ENCODE measurements at places on chromosomes 3 and 15. TPM values are rescaled to one million over a fixed set of nuclear protein-coding genes. Genes with fewer than 3 reads are reported as not detected.
A peak's percentile ranks its signal among the peaks of the same experiment; 100 is the strongest.

DNA sequence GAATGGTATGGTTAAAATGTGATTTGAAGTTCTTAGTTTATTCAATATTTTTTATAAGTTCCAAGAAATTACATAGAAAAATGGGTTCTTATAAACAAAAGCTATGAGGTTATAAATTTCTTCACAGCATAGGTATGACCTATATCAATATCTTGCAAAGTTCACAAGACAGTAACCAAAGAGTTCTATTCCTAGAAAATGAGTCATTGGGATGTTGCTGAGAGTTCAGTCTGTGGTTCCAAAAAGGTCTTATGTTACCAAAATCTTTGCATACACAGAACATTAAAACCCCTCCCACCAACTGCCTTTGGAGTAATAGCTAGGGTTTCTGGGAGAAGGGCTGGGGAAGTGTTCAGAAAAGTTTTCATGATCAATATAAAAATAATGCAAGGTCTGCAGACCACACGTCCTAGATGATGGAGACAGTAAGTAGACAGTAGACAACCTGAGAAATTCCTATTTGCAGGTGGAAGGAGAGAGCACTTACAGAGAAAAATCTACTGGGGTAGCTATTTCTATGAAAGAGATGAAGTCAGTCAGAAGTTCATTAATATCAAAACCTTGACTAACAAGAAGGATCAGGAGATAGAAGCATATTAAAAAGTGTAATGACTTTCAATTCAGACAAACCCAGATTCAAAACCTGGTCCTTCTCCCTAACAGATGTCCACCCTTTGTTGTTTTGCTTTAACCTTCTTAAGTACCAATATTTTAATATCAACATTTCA is 279.3 kb downstream of the KCNH8 start:
- DNase-seq, result no peak

The CA12 gene
- 0.63 TPM for total RNA-seq

DNA sequence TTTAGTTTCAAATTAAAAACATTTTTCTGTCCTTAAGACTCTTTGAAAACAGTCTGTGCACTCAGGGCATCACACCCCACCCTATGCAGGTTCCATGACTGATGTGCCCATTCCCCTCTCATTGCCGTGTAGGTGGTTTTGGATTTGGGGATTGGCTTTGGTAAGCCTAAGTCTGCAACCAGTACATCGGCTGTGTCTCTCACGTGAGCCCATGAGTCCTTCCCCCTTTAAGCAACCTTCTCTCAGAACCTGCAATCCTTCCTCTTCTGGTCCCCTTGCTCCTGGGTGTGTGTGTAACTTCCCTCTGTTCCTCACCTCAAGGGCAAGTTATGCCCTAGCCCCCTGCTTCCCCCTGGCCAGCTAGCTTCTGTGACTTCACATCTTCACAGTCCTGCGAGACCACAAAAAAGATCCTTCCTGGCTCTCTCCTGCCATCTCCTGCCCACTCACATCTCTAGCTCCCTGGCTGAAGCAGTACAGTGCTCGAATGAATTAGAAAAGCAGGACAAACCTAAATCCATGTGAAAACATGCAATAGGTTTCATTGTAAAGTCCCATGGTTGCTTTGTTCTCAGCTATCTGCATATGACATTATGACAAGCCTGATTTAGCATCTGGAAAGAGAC is 126.7 kb downstream of the UACA start:
- peak; percentile 54 for DNase-seq

DNA sequence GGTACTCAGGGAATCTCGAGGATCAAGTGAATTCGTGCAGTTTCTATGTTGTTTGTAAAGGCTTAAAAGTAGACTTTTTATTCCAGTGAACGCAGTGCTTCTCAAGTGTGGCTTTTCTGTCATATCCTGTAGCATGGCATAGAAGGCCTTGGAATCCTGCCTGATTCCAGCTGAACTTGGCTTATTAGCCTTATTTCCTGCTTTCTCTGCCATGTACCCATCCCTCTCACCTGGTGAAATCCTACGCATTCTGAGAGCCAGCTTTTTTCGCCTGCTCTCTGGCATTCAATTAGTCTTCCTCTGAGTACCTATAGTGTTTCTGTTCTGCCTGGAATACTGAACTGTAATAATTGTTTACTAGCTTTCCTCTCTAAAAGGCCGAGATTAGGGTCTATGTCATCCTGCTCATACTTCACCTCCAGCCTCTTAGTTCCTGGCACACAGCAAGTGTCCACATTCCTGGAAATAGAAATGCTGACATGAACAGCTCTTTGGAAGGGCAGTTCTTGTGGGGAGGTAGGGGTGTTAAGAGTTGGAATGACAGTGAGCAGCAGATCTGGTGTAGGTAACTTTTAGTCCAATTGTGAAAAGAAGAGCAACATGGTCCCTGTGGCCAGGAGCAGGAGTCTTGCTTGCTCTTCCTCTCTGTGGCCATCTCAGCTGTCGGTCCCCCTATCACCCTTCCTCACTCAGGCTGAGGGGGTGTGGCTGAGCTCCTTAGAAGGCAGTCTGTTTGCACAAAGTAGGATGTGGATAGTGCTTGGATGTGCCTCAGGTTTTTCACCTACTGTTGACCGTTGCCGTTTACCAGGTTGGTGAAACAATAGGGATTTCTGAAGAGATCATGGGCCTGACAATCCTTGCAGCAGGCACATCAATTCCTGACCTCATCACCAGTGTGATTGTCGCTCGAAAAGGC is 30.4 kb downstream of the SLC24A1 start:
- no peak for DNase-seq

- no peak for DNase-seq
Measured at GRCh38 chr15:69305204-69305931, 6.7 kb downstream of the PAQR5 start.

DNA sequence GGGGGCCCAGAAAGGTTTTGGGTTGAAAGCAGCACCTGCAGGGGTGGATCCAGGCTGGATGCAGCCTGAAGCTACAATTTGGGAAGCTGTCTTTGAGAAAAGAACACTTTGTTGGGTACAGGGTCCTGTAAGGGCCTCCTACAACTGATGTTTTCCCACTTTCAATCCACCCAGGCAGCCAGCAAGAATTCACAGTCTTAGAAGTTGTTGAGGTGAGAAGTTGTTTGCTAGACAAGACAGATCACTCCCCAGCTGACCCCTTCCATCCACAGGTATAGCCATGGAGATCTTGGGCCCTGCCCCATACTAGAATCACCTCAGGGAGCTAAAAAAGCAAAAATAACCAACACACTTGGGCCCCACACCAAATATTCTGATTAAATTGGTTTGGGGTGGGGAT is 10.3 kb upstream of the SMAD6 start:
- no peak for DNase-seq
